G401 (cell line): ENCODE measurements at places on chromosomes 13 and 19. TPM values are rescaled to one million over a fixed set of nuclear protein-coding genes. Genes with fewer than 3 reads are reported as not detected.

SYCN gene
- total RNA-seq = not detected in 2 replicates

MIPEP gene
- 27.2 and 37.4 TPM in 2 replicates for total RNA-seq

KIR2DL1 gene
- not detected in 2 replicates for total RNA-seq

VAV1 gene
- not detected in 2 replicates for total RNA-seq

CEACAM8 gene
- total RNA-seq = 0.61 and 2.7 TPM in 2 replicates

SPATA13 gene
- total RNA-seq = 0.68 and 0.88 TPM in 2 replicates

EMP3 gene
- 73.8 and 83.8 TPM in 2 replicates for total RNA-seq

RAB3A gene
- total RNA-seq = 0.14 and 2.0 TPM in 2 replicates

ZNF726 gene
- 1.7 and 8.4 TPM in 2 replicates for total RNA-seq

PRSS57 gene
- total RNA-seq = not detected in 2 replicates

WDR88 gene
- total RNA-seq = not detected in 2 replicates

FGF9 gene
- not detected in 2 replicates for total RNA-seq

ZNF888 gene
- 1.2 and 1.8 TPM in 2 replicates for total RNA-seq

ZNF480 gene
- 4.9 and 9.1 TPM in 2 replicates for total RNA-seq

OR10H1 gene
- total RNA-seq = not detected in 2 replicates

KIR2DL4 gene
- not detected in 2 replicates for total RNA-seq

FLT1 gene
- not detected in 2 replicates for total RNA-seq

TPTE2 gene
- total RNA-seq = not detected in 2 replicates

BRME1 gene
- 2.9 and 6.6 TPM in 2 replicates for total RNA-seq

ZNF331 gene
- 4.2 and 10.6 TPM in 2 replicates for total RNA-seq

KLK5 gene
- total RNA-seq = 0.58 TPM in 1 of 2 replicates, not detected in the other

SIGLEC5 gene
- not detected in 2 replicates for total RNA-seq

CCDC70 gene
- total RNA-seq = not detected in 2 replicates

FUT2 gene
- total RNA-seq = not detected in 2 replicates

KLK8 gene
- total RNA-seq = not detected in 2 replicates

ALDH16A1 gene
- 50.9 and 65.6 TPM in 2 replicates for total RNA-seq

GRIK5 gene
- total RNA-seq = 0.49 and 1.1 TPM in 2 replicates

CCNA1 gene
- 0.25 and 1.1 TPM in 2 replicates for total RNA-seq

PTGIR gene
- total RNA-seq = 1.7 and 16.2 TPM in 2 replicates

CDX2 gene
- total RNA-seq = 0.37 and 0.41 TPM in 2 replicates

CD209 gene
- total RNA-seq = not detected in 2 replicates

PLEKHF1 gene
- 23.8 and 26.3 TPM in 2 replicates for total RNA-seq

KCTD15 gene
- 61.4 and 98.4 TPM in 2 replicates for total RNA-seq

ACP5 gene
- total RNA-seq = not detected in 2 replicates

BSG gene
- total RNA-seq = 618 and 674 TPM in 2 replicates

LENG1 gene
- 5.5 and 7.3 TPM in 2 replicates for total RNA-seq

CELF5 gene
- total RNA-seq = 1.5 and 1.7 TPM in 2 replicates

NALCN gene
- total RNA-seq = not detected in 2 replicates

MIER2 gene
- total RNA-seq = 19.2 and 82.6 TPM in 2 replicates

CRB3 gene
- 1.9 TPM in 1 of 2 replicates, not detected in the other for total RNA-seq

ZBTB32 gene
- total RNA-seq = 0.17 TPM in 1 of 2 replicates, not detected in the other

RGL3 gene
- not detected in 2 replicates for total RNA-seq

CD320 gene
- total RNA-seq = 141 and 173 TPM in 2 replicates

CD22 gene
- total RNA-seq = not detected in 2 replicates

CYP4F3 gene
- not detected in 2 replicates for total RNA-seq

ZNF558 gene
- 17.2 and 20.0 TPM in 2 replicates for total RNA-seq
